ENCODE measurements at places on chromosomes 16 and 17.

DNA sequence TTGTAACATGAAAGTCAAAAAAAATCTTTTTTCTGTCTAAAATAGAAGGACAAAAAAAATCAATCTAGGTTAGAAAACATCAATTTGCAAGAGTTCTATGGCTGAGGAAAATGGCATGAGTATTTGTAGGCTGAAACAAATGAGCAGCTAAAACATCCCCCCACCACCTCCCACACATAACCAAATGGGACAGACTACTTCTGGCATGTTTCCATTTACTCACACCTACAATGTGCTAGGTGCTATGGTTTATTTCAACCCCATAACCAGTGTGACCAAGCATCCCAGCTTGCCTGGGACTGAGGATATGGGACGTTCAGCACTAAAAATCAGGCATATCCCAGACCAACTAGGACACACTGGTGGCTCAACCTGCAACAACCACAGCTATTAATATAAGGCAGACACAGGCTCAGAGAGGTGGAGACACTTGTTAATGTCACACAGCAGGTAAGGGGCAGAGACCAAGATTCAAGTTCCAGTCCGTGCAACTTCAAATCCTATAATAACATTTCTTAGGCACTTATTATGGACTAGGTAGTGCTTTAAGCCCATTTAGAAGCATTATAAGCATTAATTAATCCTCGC, 96.0 kb downstream of the XYLT1 start:
- no peak for DNase-seq

- no peak for DNase-seq
Measured at GRCh38 chr16:54072237-54072636, 214.3 kb downstream of the IRX3 start.

DNA sequence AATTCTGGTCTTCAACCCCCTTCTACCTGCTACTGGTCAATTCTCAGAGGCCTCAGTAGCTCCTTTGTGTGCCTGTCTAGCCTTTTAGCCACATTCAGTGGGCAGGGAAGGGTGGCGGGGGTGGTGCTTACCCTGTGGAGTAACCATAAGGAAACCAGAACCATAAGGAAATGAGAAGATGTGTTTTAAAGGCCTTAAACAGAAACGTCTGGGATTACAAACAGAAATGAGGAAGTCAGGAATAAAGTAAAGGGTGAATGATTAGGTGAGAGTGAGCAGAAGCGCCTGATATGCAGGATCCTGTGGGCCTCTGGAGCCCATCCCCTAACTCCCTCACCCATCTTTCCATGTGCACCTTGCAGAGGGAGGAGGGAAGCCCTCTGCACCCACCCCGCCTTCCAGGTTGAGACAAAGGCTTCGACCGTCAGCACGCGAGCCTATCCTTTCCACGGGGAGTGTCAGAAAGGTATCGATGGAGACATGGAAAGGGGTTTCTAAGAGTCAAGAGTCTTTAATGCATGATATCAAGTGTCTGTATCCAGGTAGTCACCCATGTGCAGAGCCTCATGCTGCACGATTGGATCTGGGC, 20.4 kb downstream of the KIAA0513 start:
- DNase-seq = no peak

GRCh38 chr17:58312021-58312630, 16.5 kb downstream of the TSPOAP1 start:
- no peak for DNase-seq

DNA sequence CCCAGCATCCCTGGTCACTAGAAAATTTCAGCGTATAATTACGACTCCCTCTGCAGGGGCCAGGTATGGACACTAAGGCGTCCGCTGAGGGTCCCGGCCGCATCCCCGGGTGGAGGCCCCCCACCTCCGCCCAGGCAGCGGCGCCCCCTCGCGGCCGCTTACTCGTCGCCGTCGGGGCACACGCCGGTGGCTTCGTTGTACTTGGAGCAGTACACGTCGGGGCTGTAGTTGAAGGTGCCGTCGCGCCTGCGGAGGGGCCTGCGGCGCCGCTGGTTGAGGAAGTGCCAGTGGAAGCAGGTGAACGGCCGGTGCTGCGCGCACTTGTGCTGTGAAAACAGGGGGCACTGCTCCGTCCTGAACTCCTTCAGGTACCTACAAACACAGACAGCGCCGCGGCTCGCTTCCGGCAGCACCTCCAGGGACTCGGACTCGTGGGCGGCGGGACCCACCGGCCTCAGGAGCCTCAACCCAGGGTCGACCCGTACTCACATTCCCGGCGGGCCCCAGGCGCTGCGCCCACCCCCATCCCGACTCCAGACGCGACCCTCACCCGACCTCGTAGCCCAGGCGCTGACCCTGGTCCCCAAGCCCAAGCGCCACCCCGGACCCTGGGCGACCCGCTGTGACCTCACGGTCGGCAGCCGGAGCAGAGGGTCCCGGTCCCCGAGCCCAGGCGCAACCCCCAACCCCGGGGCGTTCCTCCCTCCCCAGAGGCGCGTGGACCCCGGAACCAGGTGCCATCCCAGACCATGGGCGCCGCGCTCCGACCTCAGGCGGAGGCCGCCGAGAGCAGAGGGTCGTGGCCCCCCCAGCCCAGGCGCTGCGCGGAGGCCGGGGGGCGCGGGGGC, 596 bp downstream of the UNKL start:
- peak; percentile 47 for DNase-seq

- peak; percentile 40 for DNase-seq
Measured at GRCh38 chr16:88686062-88686438, 257 bp downstream of the SNAI3 start.

- DNase-seq = no peak
Measured at GRCh38 chr17:48500435-48501426, 30.1 kb downstream of the HOXB1 start.

DNA sequence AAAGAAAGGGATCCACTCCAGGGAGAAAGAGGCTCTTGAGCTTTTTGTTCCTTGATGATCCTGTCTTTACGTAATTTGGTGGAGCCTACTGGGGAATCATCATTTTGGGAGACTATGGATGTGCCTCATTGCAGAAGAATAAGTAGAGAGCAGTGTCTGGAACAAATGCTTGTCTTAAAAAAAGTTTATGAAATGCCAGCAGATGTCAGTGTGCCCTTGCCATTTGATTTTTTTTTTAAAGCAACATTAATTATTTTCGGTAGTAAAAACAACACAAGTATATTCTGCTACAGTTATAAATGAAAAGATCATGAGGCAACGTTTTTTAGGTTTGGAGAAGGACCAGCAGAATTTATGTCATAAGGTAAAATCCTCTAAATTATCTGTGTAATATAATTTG, 934.8 kb upstream of the EEF2KMT start:
- no peak for DNase-seq

DNA sequence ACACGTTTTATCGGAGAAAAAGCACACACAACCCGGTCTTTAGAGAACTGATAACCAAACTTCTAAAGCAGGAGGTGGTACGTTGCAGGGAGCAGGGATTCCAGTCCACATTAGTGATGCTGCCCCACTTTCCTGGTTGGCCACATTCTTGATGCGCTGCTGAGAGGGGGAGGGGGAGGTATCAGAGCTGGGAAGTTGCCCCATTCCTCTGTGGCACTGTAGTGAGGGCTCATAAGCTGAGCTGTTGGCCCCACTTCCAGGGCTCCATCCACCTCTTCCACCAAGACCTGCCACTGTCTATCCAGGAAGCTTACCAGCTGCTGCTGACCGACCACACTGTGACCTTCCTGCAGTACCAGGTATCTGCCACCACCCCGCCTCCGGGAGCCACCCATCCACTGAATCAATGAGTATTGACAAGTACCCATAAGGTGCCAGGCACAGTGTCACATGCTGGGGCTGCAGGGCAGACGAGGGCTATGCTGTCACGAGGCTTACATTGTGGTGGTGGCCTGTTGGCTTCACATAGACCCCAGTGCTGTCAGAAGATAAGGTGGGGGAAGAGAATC, 1.1 kb downstream of the TSEN54 start:
- DNase-seq = no peak

DNA sequence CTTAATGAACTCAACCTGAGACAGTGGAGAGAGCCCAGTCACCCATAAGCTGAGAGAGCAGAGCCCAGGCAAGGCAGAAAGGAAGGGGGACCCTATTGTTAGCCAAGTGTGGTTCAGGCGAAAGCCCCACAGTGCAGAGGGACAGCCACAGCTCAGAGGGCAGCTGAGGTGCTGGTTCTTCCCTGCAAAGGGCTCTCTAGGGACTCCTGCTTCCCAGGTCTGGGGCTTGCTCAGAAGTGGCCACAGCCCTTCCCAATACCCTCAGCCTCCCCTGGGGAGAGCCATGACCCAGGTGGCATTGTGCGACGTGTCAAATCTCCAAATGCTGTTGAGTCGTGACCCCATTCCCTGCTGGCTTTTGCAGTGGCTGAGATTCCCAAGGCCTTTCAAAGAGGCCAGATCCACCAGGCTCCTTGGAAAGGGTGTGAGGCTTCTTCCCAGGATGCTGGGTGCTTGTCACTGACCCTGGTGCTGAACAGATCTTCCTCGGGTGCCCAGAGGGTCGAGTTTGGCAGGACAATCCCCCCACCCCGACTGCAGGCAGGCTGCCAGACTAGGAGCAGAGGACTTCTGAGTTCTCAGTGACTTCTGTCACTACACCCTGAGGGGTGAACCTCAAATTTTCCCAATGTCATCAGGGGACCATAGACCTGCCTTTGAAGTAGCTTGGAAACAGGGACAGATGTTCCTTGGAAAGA, 2.5 kb upstream of the CCL17 start:
- no peak for DNase-seq

DNA sequence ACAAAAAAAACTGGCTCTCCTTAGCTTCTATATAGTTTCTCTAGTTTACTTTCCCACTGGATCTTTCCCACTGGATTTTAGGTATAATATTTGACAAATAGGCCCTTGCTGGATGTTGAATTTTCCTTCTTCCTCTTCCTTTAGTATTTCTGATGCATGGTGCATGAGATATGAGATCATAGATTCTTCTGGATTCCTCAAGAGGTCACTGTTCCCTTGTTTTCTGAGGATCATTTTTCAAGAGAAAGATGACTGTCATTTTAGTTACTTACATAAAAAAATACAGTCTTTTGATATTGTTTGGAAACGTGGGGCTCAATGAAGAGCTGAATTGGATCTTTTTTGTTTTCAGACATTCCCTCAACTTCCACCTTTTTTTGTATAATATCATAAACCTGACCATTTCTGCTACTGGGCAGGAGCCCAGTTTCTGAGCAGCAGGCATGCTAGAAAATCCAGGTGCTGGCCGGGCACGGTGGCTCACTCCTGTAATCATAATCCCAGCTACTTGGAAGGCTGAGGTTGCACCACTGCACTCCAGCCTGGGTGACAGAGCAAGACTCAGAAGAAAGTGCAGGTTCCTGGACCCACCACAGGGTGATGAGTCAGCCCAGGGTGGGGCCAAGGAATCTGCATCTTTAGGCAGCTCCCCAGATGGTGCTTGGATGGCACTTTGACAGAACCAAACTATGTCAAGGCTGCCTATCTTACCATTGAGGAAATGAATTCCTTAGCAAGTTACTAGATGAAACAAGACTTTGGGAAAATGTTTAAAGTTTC, 70.3 kb downstream of the SDR42E1 start:
- DNase-seq = no peak

DNA sequence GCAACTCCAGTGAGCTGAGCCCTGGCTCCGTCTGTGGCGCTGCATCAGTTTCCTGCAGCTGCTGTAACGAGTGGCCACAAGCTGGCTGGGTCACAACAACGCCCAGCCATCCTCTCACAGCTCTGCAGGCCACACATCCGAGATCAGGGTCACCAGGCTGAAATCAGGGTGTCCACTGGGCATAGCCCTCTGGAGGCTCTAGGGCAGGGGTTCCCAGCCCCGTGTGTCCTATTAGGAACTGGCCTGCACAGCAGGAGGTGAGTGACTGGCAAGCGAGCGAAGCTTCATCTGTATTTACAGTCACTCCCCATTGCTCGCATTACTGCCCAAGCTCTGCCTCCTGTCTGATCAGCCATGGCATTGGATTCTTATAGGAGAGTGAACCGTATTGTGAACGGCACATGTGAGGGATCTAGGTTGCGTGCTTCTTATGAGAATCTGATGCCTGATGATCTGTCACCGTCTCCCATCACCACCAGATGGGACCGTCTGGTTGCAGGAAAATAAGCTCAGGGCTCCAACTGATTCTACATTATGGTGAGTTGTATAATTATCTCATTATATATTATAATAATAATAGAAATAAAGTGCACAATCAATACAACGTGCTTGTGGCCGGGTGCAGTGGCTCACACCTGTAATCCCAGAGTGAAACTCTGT, 176.5 kb downstream of the SEC14L1 start:
- DNase-seq = no peak

DNA sequence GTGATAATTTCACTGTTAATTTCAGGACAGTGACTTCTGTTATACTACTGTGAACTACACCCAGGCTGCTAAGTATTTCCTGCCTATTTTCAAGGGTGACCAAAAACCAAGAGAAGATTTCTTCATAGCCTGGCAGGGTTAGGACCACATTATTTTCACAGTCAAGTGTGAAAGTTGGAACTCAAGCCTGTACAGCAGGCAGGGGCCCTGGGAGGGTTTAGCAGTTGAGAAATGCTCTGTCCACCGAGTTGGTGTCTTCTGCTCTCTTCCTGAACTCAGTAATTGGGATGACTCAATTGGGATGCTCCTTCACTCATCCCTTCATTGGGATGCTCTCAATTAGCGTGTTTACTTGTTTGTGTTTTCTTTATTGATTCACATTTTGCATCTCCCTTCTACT, 347.3 kb upstream of the CDH11 start:
- no peak for DNase-seq

- DNase-seq = no peak
Measured at GRCh38 chr17:41483531-41483930, 2.6 kb upstream of the KRT35 start.

DNA sequence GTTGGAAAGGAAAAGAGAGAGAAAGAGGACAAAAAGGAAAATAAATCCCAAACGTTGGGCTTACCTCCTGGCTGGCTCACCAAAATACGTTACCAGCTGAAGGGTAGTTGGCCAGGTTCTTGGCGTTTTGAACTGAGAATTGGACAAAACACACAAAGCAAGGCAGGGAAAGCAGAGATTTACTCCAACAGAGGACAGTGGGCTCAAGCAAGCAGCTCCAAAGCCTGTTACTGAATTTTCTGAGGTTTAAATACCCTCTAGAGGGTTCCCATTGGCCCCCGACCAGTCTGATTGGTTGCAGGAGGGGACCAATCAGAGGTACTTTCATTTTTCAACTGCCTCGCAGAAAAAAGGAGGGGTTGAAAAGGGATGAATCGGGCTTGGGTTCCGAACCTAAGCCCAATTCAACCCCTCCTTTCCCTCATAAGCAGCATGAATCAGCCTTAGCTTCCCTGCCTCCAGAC, 55.6 kb upstream of the ALOX12 start:
- no peak for DNase-seq

DNA sequence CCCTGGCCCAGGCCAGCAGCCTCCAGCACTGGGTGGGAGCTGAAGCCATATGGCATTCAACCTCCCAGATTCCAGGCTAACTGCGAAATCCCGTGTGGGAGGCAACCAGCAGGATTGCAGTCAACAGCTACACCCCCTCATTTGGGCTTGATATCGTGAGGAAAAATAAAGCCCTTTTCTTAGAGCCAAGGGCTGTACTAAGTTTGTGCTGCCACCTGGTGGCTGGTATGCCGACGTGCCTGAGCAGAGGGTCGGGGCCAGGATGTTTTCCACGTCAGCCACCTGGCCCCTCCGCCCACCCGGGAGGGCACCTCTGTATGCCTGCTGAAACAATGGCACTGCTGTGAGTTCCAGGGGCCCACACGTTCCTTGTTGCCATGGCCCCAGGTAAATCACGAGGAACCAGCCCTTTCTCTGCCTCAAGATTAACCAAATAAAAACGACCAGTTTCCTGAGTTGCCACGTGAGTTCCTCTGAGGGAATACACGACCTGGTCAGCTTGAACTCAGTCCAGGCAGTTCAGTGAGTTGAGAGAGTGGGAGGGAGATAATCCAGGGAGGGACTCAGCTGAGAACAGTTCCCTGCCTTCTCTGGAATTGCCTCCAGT, 9.0 kb downstream of the TMEM98 start:
- peak; percentile 27 for DNase-seq

All from activated effector memory CD4-positive, alpha-beta T cell treated with Interleukin-2 at 50 U/mL for 16 hours (primary cell).